Bone marrow (tissue), 2 donors: ENCODE measurements at places on chromosomes 7 and 10.

DNA sequence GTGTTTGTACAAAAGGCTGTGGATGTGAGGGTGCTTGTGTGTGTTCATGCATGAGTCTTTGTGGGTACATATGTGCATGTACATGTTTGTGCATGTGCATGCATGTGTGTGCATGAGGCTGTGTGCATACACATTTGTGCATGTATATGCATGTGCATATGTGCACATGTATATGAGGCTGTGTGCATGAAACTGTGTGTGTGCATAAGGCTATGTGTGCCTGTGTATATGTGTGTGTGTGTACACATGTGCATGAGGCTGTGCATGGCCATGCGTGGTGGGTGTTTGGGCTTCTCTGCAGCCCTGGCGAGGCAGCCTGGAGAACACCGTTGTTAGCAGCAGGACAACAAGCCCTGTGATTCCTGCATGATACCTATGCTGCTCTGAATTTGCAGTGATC, 207.7 kb upstream of the ADCY1 start:
- no peak for DNase-seq

GRCh38 chr7:135349746-135350145, 116.1 kb downstream of the STRA8 start:
- no peak for DNase-seq

DNA sequence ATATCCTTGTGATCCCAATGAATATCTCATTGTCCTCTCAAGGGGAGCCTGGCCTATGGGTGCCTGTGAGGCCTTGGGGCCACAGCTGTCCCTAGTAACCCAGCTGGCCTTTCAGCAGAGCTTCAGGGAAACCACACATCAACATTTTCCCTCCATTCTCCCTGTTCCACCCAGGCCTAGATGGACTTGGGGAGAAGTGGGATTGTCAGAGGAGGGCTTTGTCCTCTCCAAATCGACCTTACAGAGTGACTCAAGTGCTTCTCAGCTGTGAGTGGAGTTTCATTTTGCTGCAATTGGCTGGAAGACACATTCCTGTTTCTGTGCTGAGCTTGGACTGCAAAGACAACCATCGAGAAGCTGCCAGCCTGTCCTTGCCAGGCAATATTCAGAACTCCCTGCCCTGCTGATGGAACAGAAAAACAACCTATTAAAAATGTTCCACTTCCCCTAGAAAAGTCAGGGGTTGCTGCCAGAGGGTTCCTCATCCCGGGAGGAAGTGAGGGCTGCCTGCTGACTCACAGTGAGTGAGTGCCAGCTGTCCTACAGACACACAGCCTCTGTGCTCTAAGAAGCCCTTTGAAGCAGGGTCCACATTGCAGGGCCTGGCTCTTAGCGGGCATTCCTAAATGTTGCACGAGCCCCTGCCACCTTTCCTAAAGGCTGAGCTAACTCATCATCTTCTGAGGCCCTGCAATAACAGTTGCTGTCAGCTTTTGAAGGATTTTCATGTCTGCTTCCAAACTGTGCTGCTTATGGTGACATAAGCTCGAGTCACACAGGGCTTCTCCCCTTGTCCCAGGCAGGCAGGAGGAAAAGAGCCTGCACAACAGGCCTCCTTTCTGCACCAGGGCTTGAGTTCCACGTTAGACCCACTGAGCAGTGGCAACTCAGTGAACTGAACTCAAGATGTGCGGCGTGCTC, 20.5 kb downstream of the STRA8 start:
- DNase-seq, result peak; percentile 63

GRCh38 chr7:146235195-146235594, 118.6 kb downstream of the CNTNAP2 start:
- DNase-seq, result no peak

- no peak for DNase-seq
Measured at GRCh38 chr7:101739775-101740398, 77.5 kb upstream of the CUX1 start.

GRCh38 chr7:137957887-137958286, 44.0 kb downstream of the CREB3L2 start:
- DNase-seq, result no peak

DNA sequence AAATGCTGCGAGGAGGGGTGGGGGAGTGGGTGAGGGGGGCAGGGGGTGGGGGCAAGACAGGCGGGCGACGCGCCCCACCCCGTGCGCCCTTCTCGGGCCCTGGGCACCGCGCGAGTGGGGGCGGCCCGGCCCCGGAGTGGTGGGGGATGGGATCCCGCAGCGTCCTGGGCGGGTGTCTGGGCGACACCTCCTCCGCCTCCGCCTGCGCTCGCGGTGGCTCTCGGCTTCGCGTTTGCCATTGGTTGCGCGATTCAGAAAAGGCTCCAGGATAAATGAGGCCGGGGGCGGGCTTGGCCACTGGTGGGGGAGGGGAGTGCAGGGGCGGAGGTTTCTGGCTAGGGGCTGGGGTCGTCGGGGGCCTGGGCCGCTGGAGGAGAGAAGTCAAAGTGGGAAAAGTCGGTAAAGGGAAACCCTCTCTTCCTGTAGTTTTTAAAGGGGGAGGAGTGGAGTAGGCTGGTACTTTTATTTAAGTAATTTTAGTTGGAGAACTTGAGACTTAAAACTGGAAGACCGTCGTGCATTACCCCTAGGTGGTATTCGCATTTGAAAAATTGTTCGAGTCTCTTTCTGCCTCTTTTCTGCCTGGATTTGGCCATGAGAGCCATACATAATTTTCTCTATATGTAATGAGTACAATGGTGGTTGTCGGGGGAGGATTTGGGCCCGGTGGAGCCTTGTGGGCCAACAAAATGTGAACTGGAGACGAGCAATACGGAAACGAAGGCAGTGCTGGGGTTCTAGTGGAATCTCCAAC, 992 bp upstream of the IGF2BP3 start:
- DNase-seq, result no peak

DNA sequence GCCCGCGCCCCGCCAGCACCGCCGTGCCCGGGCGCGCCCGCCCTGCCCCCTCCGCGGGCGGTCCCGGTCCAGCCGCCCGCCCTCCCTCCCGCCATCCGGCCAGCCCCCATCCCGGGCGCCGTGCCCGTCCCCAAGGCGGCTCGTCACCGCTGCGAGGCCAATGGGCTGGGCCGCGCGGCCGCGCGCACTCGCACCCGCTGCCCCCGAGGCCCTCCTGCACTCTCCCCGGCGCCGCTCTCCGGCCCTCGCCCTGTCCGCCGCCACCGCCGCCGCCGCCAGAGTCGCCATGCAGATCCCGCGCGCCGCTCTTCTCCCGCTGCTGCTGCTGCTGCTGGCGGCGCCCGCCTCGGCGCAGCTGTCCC, at the start of gene HTRA1:
HTRA1 (plus strand) TSS at position 187 of the 362 bp plus-strand sequence; CDS start at position 287, 100 bp downstream.
- DNase-seq, result no peak

GRCh38 chr10:5840314-5841307, 27.4 kb upstream of the GDI2 start:
- peak; percentile 15 for DNase-seq

GRCh38 chr10:8840356-8840755, 785.9 kb downstream of the GATA3 start:
- DNase-seq, result no peak

DNA sequence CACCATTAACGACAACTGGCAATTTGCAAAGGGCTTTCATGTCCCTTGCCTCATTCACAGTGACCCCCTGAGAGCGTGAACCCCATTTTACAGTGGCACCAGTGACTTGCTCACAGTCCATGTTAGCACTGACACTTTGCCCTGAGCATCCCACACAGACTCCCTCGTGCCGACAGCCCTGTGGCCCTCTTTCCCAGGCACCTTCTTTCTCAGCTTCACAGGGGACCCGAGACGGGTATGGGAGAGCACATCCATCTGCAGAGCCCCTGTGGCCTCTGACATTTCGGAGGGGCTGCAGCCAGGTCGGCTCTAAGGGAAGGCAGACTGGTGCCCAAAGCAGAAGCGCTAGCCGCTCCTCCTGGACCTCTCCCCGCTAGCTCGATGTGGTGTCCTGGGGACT, 10.8 kb downstream of the LOXL4 start:
- no peak for DNase-seq

- DNase-seq, result no peak
Measured at GRCh38 chr7:55488804-55489340, 83.4 kb downstream of the VOPP1 start.

- DNase-seq, result no peak
Measured at GRCh38 chr7:70210936-70211310, 612.6 kb downstream of the AUTS2 start.

DNA sequence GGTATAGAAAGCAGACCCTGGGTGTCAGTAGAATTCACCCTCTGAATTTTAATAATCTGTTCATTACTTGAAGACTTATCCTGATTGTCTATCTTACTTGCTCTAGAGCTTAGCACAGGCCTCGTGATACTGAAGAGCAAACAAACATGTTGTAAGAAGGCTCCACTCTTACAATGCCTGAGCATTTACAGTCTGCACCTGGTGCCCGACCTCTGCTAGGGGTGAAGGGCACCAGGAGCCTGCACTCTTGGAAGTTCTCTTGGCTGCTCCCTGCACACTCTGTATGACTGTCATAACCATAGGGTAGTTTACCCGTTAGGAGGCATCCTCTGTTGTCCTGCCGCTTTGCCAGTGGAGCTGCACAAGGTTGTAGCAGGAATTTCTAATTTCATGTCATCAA, 91.3 kb upstream of the NPY start:
- no peak for DNase-seq

DNA sequence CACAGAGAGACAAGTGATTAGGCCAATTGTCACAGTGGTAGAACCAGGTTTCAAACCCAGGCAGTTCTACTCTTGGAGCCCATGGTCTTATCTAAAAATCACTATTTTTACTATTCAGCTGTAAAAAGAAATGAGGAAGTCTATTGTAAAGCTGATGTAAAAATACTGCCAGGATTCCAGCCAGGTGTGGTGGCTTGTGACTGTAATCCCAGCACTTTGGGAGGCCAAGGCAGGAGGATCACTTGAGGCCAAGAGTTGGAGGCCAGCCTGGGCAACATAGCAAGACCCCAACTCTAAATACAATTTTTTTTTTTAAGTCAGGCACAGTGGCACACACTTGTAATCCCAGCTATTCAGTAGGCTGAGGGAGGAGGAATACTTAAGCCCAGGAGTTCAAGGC, 40.4 kb downstream of the HIP1 start:
- DNase-seq, result no peak

GRCh38 chr7:29296421-29296820, 101.8 kb downstream of the CHN2 start:
- DNase-seq, result no peak

DNA sequence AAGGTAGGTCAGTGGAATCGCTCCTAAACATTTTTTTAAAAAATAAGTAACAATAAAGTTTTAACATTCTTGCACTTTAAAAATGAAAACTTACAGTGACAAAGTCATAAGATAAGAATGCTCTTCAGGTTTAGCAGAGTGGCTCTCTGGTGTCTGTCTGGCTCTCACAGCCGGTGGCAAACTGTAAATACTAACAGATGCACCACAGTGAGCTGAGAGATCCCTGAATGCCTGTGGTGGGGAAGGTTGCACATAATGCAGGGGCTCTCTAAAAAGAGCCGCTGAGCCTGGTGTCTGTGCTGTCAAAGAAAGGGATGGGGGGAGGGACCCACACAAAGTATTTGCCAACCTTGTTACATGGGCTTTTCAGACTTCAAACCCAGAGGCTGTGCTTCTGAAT, 498.3 kb downstream of the CCSER2 start:
- DNase-seq, result no peak

GRCh38 chr7:105461518-105461917, 60.6 kb downstream of the PUS7 start:
- DNase-seq, result no peak

- no peak for DNase-seq
Measured at GRCh38 chr7:503575-504111, 16.0 kb downstream of the PDGFA start.

GRCh38 chr7:70072220-70072619, 473.9 kb downstream of the AUTS2 start:
- no peak for DNase-seq

DNA sequence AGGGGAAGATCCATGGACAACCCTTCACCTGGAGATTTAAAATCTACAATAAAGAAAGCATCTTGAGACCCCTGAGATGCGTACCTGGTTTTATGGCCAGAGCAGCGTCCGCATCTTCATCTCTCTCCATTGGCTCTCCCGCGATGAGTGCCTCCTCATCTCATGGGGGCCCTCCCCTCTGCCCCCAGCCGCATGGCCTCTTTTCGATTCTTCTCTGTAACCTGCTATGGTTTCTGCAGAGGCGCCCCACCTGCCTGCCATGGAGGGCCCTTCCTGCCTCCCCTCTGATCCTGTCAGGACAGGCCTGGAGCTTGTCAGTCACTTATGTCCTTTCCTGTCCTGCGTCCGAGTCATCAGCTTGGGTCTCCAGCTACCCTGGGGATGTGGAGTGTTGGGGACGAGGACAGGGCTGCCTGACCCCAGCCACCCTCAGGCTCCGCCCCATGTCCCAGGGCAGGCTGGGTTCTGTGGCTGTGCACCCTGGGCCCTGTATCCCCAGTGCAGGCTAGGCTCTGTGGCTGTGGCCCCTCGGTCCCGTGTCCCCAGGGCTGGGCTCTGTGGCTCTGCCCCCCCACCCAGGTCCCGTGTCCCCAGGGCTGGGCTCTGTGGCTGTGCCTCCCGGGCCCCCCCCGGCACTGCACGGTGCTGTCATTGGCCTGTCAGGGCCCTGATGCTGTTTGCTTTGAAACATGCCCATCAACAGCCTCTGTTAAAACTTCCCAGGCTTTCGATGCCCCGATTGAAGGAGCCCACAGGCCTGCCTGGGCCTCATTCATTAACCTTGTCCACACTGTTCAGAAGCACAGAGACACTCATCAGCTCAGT, 99.8 kb downstream of the WDR37 start:
- no peak for DNase-seq

DNA sequence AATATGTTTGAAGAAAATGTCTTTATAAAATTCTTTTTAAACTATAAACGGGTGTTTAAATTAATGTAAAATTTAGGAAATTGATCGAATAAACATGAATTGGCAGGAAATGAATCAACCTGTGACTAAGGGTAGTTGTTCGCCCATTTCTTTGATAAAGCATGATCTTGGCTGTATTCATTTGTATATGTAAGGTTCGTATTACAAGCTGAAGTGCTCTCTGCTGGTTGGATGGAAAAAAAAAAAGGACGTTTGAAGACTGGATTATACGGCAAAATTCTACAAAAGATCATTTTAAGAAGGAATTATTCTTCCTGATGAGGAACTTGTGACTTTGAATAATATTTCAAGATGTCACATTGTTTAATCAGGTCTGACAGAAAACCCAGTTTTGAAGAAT, 185.4 kb upstream of the ANK3 start:
- no peak for DNase-seq

DNA sequence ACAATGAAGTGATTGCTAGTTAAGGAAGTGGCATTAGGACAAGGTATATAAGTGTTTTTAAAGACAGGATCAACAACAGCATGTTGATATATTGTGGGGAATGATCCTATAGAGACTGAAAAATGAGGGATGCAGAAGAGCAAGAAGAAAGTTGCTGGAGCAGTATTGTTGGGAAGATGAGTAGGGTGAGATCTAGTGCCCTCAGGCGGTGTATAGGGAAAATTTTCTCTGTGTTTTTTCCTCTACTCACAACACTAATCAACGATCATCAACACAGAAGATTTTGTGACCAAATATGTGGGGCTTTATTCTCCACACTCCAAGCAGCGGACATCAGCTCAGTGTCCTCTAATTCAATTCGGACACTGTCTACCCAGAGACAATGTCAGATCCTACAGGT, 9.6 kb upstream of the PTTG1IP2 start:
- DNase-seq, result no peak

GRCh38 chr10:128934492-128934891, 532.5 kb upstream of the MGMT start:
- no peak for DNase-seq
